ENCODE measurements at places on chromosomes 5 and 9.

- no peak overlapping the region for H3K27ac ChIP-seq
- no peaks in the 10 kb centered on the region for H3K27me3 ChIP-seq
- H3K4me3 ChIP-seq = no peak overlapping the region
Observed at GRCh38 chr5:140317859-140318258, 15.0 kb upstream of the PFDN1 start.

GRCh38 chr9:120608421-120608820, 28.5 kb upstream of the CDK5RAP2 start:
- DNase-seq = no peak
- no peaks in the 10 kb centered on the region for H3K4me1 ChIP-seq
- H3K27ac ChIP-seq = no peak overlapping the region
- no peak overlapping the region for H3K4me3 ChIP-seq
- H3K36me3 ChIP-seq = peaks cover 15% of the 10 kb centered on the region

DNA sequence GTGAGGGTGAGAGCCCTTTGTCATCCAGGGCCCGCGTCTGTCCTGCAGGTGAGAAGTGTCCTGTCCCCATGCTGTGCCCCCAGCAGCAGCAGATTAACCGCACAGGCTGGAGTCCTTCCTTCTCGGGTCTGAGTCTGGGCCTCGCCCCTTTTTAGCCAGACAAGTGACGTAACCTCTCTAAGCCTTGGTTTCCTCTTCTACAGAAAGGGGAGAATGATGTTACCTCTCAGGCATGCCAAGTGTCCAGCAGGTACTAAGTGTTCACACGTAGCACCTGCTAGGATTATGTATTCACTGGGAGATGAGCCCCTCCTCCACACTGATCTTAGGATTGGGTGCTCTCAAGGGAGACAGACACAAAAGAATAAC, 6.9 kb downstream of the NEURL1B start:
- H3K27me3 ChIP-seq = peaks cover 27% of the 10 kb centered on the region
- no peak overlapping the region for H3K27ac ChIP-seq
- H3K36me3 ChIP-seq = no peaks in the 10 kb centered on the region
- H3K4me3 ChIP-seq = no peak overlapping the region

DNA sequence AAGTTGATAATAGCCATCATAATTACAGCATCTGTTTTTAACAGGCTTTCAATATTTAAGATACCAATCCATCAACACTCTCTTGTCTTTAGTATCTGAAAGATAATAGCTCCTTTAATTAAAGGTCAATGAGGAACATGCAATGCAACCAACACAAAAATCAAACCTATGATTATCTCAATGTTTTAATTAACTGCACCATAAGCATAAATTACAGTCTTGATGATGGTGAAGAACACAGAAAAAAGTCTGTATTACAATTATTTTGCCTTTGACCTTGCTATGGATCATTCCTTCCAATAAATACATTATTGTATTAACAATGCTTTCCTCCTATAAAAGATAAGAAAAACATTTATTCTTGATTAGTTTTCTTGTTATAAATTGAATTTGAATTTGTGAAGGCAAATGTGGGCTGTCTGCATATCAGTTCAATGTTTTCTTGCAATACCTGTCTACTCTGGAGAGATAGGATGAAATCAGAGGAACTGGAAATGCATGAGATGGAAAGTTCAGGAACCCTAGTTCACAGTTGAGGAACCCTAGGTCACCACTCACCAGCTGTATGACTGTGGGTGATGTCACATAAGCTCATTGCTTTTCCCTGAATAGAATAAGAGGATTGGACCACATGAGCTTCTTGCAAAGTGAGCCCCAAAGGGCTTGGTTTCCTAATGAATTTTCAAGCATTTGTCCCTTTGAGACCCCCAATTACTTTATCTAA, 58.5 kb upstream of the ANXA1 start:
- H3K4me1 ChIP-seq = no peaks in the 10 kb centered on the region
- no peak for DNase-seq
- peaks cover 6% of the 10 kb centered on the region for H3K27me3 ChIP-seq
- H3K4me3 ChIP-seq = no peak overlapping the region
- no peak overlapping the region for H3K27ac ChIP-seq
- H3K36me3 ChIP-seq = no peaks in the 10 kb centered on the region

GRCh38 chr9:137358126-137358525, 56.1 kb upstream of the NRARP start:
- H3K27me3 ChIP-seq = no peaks in the 10 kb centered on the region
- no peaks in the 10 kb centered on the region for H3K4me1 ChIP-seq
- no peak overlapping the region for H3K4me3 ChIP-seq
- no peak for DNase-seq

DNA sequence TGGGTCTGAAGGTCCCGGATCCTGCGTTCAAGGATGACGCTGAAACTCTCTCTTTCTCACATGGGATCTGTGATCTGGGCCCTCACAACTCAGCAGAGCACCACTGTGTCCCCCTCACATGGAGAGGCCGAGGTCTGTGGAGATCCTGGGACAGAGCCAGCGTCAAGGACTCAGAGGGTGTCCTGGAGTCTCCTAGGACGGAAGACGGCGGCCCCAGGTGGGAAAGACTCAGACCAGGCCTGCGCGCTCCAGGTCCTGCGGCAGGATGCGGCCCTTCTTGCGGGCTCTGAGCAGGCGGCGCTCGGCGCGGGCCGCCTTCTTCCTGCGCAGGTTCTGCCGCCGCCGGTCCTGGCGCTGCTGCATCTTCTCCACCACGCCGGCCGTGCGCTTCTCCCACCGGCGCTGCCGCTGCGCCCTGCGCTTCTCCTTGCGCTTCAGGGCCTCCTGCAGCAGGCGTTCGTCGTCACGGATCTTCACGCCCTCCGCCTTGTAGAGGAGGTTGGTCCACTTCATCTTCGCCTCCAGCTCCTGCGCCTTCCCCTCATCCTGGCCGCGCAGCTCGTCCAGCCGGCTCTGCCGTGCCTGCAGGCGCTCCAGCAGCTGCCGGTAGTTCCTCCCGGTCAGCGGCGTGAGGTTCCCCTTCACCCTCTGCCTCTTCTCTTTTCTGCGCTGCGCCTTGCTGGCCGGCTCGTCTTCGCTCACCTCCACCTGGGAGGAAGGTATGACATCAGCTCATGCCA, 4.2 kb downstream of the SURF6 start:
- no peaks in the 10 kb centered on the region for H3K27me3 ChIP-seq
- DNase-seq = no peak
- H3K4me3 ChIP-seq = no peak overlapping the region
- H3K4me1 ChIP-seq = peaks cover 16% of the 10 kb centered on the region
- H3K27ac ChIP-seq = no peak overlapping the region

- H3K4me3 ChIP-seq = peak overlapping the region; percentile 99
- H3K27me3 ChIP-seq = peaks cover 7% of the 10 kb centered on the region
- peak overlapping the region; percentile 62 for H3K27ac ChIP-seq
- peaks cover 21% of the 10 kb centered on the region for H3K4me1 ChIP-seq
- H3K36me3 ChIP-seq = peaks cover 2% of the 10 kb centered on the region
Observed at GRCh38 chr9:94031380-94031779, 52.9 kb upstream of the PTPDC1 start.

- H3K27ac ChIP-seq = peak overlapping the region; percentile 80
- H3K4me3 ChIP-seq = peak overlapping the region; percentile 83
- H3K4me1 ChIP-seq = peaks cover 38% of the 10 kb centered on the region
- peaks cover 32% of the 10 kb centered on the region for H3K36me3 ChIP-seq
Observed at GRCh38 chr5:131514316-131515283, 120.4 kb downstream of the RAPGEF6 start.

- H3K27me3 ChIP-seq = no peaks in the 10 kb centered on the region
- no peak for DNase-seq
- no peaks in the 10 kb centered on the region for H3K36me3 ChIP-seq
- no peaks in the 10 kb centered on the region for H3K4me1 ChIP-seq
- no peak overlapping the region for H3K4me3 ChIP-seq
Observed at GRCh38 chr5:136043968-136044610, 15.3 kb downstream of the TGFBI start.

DNA sequence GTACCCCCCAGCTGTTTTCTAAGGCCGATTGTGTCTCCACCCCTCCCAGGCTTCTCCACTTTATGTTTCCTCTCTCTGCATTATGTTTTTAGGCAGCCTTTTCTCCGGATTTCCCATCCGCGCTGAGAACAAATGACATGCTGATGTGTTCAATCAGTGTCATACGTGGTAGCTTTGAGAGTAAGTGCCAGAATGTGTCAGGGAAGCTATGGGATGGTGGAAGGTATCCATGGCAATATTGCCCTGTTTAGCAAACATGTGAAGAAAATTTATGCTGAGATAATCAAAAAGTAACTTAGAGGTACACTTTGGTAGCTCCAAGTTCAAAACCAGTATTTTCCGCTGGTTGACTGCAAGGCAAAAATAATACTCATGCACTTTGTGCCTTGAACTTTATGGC, 36.6 kb upstream of the LECT2 start:
- H3K27me3 ChIP-seq = no peaks in the 10 kb centered on the region
- H3K4me3 ChIP-seq = no peak overlapping the region
- DNase-seq = no peak
- no peaks in the 10 kb centered on the region for H3K36me3 ChIP-seq

DNA sequence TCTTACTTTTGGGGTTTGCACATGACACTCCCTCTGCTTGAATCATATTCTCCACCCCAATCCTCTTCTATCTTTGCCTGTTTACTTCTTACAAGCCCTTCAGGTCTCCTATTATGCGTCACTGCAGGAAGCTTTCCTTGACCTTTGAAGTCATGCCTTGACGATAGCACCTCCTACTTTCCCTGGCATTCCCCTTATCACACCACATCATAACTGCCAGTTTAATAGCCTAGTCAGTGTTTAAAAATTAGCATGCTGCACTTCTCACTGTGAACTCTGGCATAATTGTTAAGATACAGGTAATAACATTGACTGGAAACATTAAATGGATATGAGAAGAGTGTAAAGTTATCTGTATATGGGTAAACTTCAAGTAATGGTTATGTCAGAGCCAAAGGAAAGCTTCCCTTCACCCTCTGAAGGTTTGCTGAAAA, 37.1 kb upstream of the CEP120 start:
- no peak for DNase-seq
- H3K27ac ChIP-seq = peak overlapping the region; percentile 85
- peaks cover 6% of the 10 kb centered on the region for H3K36me3 ChIP-seq
- peak overlapping the region; percentile 1 for H3K4me3 ChIP-seq
- no peaks in the 10 kb centered on the region for H3K27me3 ChIP-seq

DNA sequence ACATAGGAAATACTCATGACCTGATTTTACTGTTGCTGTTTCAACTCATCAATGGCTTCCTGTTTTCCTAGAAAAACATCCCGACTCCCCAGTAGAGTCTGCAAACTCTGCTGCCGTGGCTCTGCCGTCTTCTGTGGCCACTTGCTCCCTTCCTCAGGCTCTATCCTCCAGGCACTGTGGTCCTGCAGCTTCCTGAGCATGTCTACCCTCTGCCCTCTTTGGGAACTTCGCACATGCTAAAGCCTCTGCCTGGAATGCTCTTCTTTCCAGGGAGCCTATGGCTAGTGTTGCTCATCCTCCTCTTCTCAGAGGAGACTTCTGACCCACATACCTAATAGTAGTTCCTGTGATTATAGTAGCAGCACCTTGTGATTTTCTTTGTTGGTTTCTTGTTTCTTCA, 256.9 kb downstream of the MAN2A1 start:
- H3K36me3 ChIP-seq = peaks cover 3% of the 10 kb centered on the region
- H3K27ac ChIP-seq = peak overlapping the region; percentile 15

- peak overlapping the region; percentile 89 for H3K4me3 ChIP-seq
- peaks cover 75% of the 10 kb centered on the region for H3K4me1 ChIP-seq
- peaks cover 51% of the 10 kb centered on the region for H3K36me3 ChIP-seq
- H3K27me3 ChIP-seq = no peaks in the 10 kb centered on the region
- peak; percentile 86 for DNase-seq
Observed at GRCh38 chr9:120875954-120876841, 790 bp downstream of the PHF19 start.

DNA sequence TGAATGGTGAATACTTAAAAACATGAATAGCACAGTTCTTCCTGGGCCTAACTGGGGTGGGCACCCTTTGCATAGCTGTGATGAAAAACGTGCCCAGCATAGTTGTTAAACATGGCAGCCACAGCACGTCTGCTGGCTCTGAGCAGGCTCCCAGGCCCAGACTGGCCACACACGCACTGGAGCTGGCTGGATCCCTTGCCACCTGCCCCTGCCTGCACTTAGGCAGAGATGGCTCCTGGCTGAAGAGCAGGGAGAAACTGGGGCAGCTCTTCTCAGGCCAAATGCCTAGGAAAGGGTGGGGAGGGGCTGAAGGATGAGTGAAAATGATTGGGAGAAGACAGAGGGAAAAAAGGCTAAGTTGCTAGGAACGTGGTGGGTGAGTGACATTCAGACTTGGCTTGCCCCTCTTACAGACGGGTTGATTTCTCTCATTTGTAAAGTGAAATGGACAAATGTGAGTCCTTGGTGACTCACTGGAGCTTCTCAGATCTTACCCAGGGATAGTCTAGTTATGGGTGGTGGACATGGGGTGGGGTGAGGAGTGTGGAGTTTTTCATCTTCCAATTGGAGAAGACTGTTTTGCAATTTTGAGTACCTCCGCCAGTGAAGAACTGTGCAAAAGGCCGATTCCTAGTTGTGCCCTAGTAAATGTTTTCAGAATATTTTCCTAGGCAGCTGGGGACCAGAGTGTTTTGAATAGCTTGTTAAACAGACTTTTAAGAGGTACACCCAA, 42.4 kb downstream of the TRIO start:
- no peaks in the 10 kb centered on the region for H3K36me3 ChIP-seq
- H3K27ac ChIP-seq = no peak overlapping the region
- H3K4me1 ChIP-seq = no peaks in the 10 kb centered on the region
- H3K4me3 ChIP-seq = no peak overlapping the region
- no peak for DNase-seq

DNA sequence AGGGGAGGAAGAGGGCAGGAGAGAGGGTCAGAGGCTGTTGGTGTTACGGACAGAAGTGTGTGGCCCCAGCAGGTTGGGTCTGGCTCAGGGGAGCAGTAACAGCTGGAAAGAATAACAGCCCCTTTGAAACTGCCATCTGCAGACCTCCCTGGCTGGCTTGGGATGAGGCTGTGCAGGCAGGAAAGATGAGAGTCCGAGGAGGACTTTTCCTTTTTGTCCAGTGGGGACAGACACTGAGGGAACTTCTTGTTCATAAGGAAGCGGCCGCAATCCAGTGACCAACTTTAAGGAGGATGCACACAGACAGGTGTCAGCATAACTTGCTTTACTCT, 14.8 kb upstream of the PLEKHG4B start:
- no peaks in the 10 kb centered on the region for H3K36me3 ChIP-seq
- no peak overlapping the region for H3K4me3 ChIP-seq
- H3K27ac ChIP-seq = no peak overlapping the region
- DNase-seq = no peak

DNA sequence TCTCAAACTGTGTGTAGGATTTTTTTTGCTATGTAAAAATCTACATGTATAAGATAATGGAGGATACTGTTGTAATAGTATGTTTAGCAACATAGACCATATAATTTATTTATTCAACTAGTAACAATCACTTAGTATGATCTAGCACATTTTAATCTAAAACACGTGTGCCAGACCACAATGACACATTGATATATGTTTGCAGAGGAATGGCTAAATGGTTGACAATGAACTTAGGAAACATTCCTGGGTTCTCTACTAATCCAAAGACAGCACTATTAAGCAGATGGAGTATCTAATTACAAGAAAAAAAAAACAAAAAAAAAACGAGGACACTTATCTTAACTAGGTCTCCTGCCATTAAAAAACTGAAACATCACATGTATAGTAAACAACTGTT, 261.7 kb upstream of the PAPPA start:
- no peaks in the 10 kb centered on the region for H3K4me1 ChIP-seq
- no peaks in the 10 kb centered on the region for H3K27me3 ChIP-seq
- H3K36me3 ChIP-seq = no peaks in the 10 kb centered on the region
- H3K27ac ChIP-seq = no peak overlapping the region
